ENCODE measurements at places on chromosomes 1 and 21.

DNA sequence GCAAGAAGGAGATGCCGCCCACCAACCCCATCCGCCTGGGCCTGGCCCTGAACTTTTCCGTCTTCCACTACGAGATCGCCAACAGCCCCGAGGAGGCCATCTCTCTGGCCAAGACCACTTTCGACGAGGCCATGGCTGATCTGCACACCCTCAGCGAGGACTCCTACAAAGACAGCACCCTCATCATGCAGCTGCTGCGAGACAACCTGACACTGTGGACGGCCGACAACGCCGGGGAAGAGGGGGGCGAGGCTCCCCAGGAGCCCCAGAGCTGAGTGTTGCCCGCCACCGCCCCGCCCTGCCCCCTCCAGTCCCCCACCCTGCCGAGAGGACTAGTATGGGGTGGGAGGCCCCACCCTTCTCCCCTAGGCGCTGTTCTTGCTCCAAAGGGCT lies 732 bp downstream of the SFN start:
- DNase-seq = no peak

DNA sequence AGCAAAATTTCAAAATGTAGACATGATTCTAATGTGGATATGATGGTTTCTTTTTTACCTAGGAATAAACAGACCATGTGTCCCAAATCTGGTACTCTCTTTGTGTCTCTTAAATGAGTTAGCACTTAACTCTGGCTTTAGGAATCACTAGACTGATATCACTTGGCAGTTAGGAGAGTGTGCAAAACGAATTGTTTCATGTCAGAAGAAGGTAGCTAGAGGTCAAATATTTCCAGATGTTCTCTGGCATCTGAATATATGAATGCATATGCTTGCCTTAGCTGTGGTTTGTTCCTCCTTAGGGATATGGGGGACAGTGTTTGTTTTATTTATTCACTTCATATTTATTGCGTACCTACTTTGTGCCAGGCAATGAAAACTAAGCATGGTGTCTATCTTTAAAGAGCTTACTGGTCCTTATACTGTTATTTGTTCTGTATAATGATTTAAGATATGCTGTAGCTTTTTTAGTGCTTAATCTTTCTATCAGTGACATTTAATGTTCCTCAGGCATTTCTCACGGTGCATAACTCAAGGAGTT lies 65.2 kb downstream of the LRRC8C start:
- no peak for DNase-seq

- DNase-seq = no peak
These were observed 81.6 kb downstream of the PDE9A start for GRCh38 chr21:42735061-42735460.

DNA sequence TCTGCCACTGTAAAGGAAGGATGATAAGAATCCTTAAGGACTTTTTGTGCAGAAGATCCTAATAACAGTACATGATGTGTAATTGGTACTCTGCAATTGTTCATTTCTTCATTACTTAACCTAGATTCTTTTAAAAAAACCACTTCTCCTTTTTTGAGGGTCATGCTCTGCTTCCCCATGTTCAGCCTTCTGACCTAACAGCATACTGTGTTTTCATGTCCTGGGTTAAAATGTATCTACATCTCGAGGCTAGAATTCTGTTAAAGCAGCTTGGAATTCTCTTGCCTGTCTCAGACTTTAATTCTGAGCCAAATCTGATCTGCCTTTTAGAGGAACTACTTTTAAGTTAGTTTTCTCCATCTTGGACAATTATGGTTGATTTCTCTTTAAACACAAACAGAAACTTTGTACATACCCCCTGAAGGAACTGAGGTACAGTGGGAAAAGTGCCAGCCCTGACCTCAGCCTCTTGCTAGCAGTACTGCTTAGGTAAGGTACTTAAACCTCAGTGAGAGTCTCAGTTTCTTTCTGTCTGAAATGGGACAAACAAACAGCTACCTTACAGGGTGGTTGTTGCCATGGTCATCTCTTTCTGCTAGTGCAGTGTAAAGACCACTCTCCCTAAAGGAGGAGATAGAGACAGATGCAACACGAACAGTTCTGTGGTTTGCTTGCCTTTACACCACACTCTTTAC lies 103.2 kb upstream of the DYNLT5 start:
- DNase-seq = no peak

GRCh38 chr1:5390504-5390903 lies 601.7 kb downstream of the NPHP4 start:
- DNase-seq = no peak

GRCh38 chr1:72286401-72286800 lies 4.1 kb upstream of the NEGR1 start:
- no peak for DNase-seq

DNA sequence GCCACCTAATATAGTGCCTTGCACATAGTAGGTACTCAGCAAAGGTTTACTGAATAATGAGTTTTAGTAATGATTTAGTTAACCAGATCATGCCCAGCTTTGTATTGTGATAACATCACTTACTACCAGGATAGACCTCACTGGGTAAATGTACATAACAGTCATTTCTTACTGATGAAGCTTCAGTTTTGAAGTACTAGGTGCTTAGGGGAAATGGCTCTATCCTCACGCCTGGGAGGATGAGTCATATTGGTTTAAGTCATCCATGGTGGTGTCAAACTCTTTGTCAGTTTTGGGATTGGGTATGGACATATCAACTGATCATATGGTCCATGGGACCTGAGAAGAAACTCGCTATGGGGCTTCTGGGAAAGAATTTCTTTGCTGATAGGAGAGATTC lies 90.6 kb upstream of the USP24 start:
- DNase-seq = no peak

DNA sequence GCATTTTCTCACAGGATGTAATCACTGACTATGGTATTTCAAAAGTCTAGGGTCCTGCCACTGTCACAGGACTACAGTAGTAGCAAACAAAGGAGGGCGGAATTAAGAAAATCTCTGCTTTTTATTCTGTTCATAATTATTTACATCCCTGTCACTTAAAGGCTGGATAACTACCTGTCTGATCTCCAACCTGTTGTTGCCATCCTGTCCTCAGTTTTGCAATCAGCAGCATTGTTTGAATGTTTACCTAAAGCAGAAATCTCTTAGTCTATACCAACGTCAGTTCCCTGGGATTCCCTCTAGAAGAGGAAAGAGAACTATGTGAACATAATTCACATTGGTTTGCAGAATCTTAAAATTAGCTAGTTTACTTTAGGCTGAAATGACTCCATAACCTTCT lies 218.5 kb downstream of the PBX1 start:
- DNase-seq = no peak

DNA sequence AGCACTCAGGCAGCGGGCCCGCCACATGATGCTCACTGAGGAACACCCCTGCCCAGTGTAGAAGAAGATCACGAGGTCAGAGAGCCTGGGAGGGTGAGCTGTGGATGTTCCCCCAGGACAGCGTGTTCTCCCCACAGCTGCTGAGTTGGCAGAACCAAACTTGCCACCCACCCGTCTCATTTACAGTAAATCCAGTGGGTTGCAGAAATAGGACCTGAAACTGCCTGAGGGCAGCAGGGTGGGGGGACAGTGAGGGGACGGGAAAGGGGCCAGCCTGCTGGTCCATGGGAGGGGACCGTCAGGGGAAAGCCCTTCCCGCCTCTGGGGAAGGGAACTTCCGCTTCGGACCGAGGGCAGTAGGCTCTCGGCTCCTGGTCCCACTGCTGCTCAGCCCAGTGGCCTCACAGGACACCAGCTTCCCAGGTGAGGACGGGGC lies at the start of gene C1QB:
C1QB (plus strand) TSS at position 356 of the 436 bp plus-strand sequence. CDS start 6,227 bp downstream, outside the sequence.
- no peak for DNase-seq

GRCh38 chr1:228136901-228137300 lies 3.2 kb upstream of the GUK1 start:
- no peak for DNase-seq

DNA sequence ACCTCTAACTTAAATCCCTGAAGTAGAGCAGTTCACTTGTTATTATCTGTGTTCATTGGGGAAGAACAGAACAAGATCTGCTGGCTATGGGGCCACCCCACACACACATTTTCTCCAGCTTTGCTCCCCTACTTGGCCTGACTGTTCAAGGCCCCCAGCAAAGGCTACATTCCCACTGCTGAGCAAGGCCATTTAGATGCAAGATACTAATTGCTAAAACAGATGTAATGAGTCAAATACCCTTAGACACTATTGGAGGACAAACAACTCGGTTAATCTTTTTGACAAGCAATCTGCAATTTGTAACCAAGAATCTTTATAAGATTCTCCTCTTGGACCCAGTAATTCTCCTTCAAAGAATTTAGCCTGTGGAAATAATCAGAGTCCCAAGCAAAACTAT lies 67.7 kb downstream of the NAV1 start:
- DNase-seq = no peak

GRCh38 chr1:197842646-197843045 lies 59.8 kb upstream of the C1orf53 start:
- DNase-seq = no peak

DNA sequence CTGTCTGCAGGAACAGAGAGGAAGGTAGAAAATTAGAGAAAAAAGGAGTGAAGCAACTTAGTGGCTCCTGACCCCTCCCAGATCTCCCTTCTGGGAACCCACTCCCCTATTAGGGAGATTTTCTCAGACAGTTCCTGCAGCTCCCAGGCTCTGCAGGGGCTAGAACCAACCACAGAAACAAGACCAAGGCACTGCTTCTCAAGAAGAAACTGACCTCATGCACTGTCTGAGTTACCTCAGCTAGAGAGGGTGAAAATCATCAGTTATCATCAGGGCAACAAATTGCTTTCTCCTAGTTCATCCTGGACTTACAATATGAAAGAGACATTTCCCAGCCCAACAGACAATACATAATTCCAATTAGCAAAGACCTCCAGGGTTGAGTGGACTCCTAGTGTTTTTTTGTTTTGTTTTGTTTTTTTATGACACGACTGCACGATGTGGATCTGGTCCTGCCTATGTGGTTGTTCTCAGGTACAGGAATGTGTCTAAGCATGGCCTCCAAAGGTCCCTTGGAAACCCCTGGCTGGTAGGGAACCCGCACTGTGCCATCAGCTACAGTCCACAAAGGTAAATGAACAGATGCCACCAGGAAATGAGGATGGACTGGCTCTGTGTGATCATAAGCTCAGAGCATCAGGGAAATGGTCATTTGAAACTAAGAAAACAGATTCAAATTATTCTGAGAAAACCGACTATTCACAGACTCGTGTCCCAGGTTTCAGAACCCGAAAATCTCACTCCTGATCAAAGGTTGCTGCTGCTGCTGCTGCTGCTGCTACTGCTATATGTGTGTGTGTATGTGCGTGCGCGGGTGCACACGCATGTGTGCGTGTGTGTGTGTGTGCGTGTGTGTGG lies 65.3 kb downstream of the LAMC2 start:
- no peak for DNase-seq

DNA sequence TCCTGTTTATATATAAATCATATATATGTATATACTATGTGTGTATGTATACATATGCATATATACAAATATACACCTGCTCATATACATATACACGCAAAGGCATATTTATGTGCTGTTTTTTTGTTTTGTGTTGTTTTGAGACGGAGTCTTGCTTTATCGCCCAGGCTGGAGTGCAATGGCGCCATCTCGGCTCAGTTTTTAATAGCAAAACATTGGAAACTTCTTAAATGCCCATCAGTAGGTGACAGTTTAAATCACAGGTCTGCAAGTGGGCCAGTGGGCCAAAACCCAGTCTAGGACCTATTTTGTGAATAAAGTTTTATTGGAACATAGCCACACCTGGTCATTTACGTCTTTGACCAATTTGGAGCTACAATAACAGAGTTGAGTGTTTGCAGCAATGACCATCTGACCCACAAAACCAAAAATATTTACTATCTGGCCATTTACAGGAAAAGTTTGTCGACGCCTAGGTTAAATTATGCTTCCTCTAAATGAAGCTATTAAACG lies 132.3 kb downstream of the TOMM20 start:
- no peak for DNase-seq

DNA sequence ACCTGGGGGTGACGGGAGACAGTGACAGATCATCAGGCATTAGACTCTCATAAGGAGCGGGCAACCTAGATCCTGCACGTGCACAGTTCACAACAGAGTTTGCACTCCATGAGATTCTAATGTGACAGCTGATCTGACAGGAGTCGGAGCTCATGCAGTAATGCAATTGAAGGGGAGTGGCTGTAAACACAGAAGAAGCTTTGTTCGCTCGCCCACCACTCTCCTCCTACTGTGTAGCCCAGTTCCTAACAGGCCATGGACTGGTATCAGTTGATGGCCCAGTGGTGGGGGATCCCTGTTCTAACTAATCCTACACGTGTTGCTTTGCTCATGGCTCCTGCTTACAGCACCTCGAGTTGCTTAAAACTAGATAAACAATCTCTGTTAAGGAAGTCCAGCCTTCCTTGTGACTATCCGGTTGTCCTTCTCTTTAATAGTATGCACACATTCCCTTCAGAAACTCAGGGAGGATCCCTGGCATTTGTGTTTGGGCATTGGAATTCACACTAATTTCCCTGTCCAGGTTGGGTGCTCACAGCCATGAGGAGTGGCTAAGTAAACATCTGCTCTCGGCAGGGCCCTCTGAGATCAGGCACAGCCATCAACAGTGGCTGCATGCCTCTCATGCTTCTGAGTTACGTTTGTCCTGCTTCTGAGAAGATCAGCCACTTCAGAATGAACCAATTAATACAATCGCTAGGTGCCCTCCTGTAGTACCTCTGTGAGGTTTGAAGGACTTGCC lies 21.1 kb upstream of the F3 start:
- no peak for DNase-seq

GRCh38 chr1:75133750-75134646 lies at the start of gene LHX8:
TSS of gene LHX8 (plus strand) at chr1:75134388. CDS start at chr1:75136615, 2,227 bp downstream.
- DNase-seq = peak; percentile 67

- no peak for DNase-seq
These were observed 398.3 kb upstream of the POU3F1 start for GRCh38 chr1:38444770-38445442.

- peak; percentile 38 for DNase-seq
These were observed 217.5 kb downstream of the LRRIQ3 start for GRCh38 chr1:73980324-73981040.

DNA sequence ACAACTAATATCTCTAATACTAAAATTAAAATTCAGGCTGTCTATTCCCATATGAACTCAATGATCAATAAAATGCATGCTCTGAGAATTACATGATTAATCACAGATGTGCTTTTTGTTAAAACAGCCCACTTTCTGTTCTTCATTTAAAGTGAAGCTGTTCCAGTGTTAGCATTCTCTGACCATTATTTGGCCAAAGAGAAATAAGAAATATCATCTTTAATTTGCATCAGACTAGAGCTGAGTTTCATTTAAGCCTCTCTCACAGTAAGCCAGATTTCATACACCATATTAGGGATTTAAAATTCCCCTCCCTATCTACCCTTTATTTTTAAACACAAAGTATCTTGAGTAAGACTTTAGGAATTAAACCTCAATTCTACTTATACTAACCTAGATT lies 261.6 kb downstream of the TPR start:
- no peak for DNase-seq

GRCh38 chr1:180165509-180166435 lies 11.1 kb downstream of the QSOX1 start:
- no peak for DNase-seq

GRCh38 chr1:196409586-196409985 lies 198.7 kb downstream of the KCNT2 start:
- no peak for DNase-seq

DNA sequence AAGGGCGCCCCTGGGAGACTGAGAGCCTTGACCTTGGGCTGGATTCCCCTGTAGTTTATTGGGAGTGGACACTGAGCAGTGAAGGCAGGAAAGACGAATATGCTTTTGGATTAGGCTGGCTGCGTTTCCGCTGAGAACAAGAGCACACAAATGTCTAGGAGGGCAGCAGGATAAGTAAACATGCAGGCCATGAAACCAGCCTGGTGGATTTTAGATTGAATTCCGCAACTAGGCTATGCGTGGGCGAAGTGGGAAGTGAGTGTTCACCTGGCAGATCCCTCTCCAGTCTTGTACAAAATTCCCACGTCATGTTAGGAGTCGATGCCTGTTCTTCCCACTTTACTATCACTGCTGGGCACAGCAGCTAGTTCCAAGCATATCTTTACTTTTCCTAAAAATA lies 21.4 kb upstream of the KCNJ6 start:
- no peak for DNase-seq

Measured in neuronal stem cell (in vitro differentiated cells).